Germinal center (tissue), 1 donor: ENCODE measurements at places on chromosomes 5 and 9.
A peak's percentile ranks its signal among the peaks of the same experiment; 100 is the strongest.

GRCh38 chr9:995781-996180 lies 19.3 kb downstream of the DMRT3 start:
- DNase-seq, result no peak

GRCh38 chr9:104287253-104287878 lies 193.3 kb downstream of the SMC2 start:
- no peak for DNase-seq

- DNase-seq, result no peak
Observed at GRCh38 chr5:95925378-95925744, 36.3 kb downstream of the ELL2 start.

DNA sequence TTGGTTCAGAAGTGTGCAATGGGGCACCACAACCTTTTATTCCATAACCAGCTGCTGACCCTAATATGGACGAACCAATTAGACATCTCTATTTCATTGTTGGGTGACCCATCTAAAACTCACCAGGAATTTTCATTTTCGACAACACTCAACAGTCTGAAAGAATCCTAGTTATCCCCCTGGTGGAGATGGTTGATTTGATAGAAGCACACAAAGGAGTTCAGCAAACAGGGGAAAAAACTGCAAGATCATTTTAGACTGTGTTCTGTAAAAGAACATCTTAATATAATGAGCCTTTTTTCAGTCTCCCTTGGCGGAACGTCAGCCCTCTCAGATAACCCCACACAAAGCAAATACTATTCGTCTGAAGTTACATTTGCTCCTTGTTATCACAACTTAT lies 367.4 kb downstream of the KIAA0825 start:
- no peak for DNase-seq

- DNase-seq, result no peak
Observed at GRCh38 chr5:59164041-59164830, 581.4 kb downstream of the RAB3C start.

GRCh38 chr5:179288809-179289185 lies 56.5 kb downstream of the ADAMTS2 start:
- DNase-seq, result no peak

DNA sequence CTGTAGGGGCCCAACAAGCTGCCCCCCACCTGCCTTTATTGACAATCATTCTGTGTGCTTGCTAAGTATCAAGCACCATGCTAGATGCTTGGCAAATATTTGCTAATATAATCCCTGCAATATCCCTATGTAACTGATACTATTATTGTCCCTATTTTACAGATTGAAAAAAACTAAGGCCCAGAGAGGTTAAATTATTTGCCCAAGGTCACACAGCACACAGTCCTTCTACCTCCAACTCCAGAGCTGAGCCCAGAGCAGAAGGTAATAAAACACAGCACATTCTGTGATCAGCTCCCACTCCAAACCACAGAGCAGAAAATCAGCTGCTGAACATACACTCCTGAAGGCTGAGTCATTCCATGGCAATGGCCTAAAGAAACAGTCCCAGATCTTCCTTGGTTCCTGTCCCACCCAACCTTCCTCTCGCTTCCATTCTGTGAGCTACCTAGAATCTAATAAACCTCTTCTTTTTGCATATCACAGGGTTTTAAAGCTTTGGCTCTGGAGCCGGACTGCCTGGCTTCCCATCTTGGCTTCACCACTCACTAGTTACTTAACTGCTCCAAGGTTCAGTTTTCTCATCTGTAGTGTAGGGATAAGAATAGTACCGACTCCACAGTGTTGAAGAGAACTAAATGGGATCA lies 66.7 kb upstream of the ADRA1B start:
- DNase-seq, result no peak

DNA sequence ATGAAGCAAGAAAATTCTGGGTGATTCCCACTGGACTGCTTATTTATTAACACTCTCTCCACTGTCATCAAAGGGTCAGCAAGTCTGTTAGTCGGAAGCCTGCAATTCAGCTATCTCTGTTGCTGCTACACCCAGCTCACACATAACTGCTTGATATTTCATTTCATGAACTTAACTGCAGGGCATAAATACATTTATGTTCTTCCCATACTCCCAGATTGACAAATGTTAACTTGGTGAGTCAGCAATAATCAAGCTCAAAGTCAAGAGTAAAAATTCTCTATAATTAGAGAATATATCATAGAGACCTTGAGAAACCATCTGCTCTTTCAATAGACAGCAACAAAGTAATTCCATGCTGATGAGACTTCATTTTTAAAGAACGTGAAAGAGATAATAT lies 198.8 kb downstream of the ADAMTS12 start:
- no peak for DNase-seq

DNA sequence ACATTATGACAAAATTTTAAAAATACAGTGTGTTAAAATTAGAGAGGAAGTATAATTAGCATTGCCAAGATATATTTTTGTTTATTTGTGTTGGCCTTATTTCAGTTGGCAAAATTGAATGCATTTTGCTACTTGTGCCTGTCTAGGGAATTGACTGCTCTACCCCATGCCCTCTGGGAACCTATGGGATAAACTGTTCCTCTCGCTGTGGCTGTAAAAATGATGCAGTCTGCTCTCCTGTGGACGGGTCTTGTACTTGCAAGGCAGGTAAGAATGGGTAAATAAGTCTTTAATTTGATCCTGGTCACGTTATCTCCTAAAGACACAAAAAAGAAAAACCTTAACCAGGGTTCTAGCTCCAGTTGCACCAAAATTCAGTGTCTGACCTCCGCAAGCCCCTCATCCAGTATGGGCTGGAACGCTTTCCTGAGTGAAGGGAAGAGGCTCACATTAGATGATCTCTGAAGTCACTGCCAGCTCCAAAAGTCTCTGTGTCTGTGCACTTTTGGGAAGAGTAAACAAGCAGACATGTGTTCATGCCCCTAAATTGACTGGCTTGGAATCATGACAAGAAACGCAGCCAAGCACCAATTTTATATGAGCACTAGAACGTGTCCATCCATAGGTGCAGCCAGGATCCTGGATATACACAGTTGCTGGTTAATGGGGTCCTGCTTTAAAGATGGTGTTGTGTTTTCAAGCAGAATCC lies 98.3 kb upstream of the PRRC1 start:
- no peak for DNase-seq

GRCh38 chr5:78661044-78661443 lies 12.5 kb upstream of the LHFPL2 start:
- DNase-seq, result no peak

- DNase-seq, result no peak
Observed at GRCh38 chr5:68337235-68337634, 121.7 kb downstream of the PIK3R1 start.

GRCh38 chr5:167381457-167381856 lies 910.0 kb upstream of the WWC1 start:
- no peak for DNase-seq

GRCh38 chr5:103315455-103315854 lies 56.9 kb downstream of the MACIR start:
- DNase-seq, result no peak

DNA sequence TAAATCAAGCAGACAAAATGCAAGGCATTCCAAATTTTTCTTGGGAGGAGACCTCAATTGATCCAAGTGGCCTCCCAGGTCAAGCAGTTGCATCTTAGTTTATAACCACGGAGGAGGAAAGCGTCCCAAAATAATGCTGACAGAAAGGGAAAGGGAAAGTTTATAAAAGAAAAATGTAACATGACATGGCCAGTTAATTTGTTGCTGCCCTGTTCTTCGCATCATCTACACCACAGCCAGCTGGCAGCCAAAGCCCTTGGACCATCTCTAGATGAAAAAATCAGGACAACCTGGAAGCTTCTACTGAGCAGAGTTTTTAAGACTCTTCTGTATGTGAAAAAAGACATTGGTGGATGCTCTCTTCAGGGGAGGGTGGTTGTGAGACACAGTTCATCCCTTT lies 128.8 kb upstream of the FBXL7 start:
- DNase-seq, result no peak

DNA sequence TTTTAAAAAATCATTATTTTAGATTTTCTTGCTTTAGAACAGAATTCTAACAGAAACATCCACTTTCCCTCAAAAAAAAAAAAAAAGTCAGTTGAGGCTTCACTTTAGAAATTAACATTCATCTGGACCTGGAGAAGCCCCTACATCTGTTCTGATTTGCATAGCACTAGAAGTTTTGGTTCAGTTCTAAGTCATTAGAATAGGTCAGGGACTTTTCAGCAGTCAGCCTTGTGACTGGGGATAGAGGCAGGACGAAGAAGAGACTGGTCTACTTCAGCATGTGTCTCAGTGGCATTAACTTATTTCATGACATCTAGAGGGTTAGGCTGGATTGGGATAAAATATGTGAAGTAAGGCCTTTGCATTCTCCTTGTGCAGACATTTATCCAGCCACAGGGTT lies 215.8 kb upstream of the DAB2 start:
- no peak for DNase-seq

GRCh38 chr5:124707520-124707919 lies 38.9 kb downstream of the ZNF608 start:
- peak; percentile 63 for DNase-seq

DNA sequence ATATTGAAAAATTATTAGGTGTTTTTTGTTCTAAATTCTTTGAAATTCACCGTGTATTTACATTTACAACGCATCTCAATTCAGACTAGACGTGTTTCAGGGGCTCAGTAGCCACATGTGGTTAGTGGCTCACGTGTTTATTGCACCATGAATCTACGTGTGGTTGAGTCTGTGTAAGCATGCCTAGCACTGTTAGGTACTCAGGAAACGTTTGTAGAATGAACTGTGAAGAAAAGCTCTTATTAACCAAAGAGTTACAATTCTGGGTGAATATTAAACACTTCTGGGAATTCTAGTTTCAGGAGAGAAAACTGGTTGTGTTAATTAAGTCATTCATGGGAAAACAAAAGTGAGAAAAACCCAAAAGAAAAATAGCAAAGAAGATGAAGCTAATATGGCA lies 117.5 kb upstream of the CDH6 start:
- no peak for DNase-seq

DNA sequence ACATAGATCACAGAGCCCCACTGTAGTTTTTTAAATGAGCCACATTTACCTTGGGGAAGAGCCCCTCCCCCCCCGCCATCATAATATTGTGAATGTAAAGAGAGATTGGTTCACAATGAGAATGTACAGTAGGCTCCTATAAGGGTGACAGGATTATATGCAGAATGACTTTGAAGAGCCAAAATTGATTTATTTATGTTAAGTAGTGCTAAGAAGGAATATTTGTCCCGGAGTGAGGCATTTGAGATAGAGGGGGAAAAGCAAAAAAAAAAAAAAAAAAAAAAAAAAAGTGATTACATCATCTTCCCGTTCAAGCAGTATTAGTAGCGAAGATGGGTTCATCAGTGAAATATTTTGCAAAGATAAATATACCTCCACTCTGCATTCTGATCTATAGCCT lies 73.9 kb downstream of the PIK3R1 start:
- no peak for DNase-seq

- DNase-seq, result peak; percentile 30
Observed at GRCh38 chr5:112930082-112930344, 8.0 kb upstream of the REEP5 start.

DNA sequence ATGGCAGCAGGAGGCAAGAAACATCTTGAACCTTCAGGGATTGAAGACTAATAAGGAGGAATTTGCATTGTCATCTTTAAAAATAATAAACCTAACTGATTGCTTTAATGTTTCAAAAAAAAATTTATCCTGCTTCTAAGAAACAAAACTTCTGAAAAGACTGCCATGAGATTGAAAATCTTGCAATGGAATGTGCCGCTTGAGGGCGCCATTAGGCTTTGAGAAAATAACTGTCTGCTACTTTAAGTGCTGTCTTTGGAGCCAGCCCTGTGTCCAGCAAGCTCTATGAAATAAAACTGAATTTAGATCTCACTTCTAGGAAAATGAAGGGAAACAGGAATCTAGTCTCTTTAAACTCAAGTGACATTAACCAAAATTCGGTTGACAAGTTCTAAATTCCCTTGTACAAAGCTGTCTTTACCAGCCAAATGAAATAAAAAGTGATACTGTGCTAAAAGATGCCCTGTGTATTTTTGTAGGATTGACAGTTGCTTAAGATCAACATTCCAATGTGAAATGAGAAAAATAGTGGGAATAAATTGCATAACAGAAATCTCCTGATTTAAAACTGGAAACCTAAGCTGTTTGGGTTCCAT lies 79.4 kb downstream of the ESM1 start:
- DNase-seq, result peak; percentile 14

DNA sequence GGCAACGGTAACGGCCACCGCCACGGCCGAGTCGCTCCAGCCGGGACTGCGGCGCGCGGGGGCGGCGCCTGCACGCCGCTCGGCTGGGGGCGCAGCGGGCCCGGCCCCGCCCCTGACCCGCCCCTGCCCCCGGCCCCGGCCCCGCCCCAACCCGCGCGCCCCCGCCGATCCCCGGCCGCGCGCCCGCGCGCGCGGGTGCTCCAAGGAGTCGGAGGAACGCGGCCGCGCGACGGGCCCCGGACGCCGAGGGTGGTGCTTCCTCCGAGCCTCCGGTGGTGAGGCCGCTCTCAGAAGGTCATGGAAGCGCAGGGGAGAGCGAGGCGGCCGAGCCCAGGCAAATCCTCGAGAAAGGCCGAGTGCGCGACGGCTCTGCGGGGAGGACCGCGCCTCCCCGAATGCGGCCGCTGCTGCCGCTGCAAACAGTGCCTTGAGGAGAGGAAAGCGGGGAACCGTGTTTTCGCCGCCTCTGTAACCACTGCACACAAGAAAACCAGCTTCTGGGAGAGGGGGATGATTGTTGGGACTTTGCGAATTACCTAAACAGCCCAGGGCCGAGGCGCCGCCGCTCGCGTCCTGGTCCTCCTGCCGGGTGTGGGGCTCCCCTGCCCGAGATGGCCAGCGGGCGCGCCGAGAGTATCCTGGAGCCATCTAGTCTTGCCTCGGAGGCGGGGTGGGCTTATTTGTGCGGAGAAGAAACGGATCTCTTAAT lies at the start of gene LIFR:
LIFR (minus strand) TSS at position 48 of the 709 bp plus-strand sequence. CDS start 25,999 bp downstream, outside the sequence.
- DNase-seq, result peak; percentile 45

DNA sequence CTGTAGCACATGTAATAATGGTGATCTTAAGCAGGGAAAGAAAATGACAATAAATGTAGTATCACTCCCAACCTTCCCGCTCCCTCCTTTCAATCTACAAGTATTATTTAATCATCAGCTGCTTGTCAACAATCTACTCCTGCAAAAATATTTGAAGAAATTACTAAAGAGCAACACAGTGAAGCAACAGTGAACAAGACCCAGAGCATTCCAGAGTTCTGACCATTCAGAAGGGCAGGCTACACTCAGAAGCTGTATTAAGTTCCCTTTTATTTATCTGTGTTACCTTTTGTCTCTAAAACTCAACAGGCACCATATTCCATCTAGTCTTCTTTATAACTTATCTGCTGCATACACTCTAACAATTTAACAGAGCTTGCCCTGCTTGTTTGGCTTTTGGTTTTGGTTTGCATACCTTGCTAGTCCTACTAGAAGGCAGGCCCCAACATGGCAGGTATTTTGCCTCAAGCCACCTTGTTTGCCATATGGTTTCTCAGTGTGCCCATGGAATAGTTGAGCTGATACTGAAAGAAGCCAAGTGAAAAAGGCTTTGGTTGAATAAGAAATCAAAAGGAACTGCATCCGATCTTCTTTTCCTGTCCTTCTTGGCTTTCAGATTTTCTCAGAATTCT lies 253.9 kb downstream of the CEMIP2 start:
- DNase-seq, result no peak

DNA sequence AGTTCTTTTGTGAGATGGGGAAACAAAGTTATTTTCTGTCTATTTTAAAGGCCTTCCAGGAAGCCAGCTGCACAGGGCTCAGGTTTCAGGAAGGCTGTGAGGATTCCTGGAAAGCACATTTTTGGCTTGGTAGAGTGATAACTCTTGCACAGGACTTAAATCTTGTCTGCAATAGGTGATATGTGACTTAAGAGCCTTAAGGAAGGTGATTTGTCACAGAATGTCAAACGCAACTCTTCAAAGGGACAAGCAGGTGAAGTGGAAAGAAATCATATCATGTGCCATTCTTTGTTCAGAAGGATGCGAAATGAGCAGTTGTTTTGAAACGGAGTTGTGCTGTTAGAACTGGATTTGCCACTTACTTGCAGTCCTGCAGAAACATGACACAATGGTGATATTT lies 459.3 kb downstream of the MAT2B start:
- DNase-seq, result no peak
